ENCODE measurements at places on chromosomes 2 and 18.

DNA sequence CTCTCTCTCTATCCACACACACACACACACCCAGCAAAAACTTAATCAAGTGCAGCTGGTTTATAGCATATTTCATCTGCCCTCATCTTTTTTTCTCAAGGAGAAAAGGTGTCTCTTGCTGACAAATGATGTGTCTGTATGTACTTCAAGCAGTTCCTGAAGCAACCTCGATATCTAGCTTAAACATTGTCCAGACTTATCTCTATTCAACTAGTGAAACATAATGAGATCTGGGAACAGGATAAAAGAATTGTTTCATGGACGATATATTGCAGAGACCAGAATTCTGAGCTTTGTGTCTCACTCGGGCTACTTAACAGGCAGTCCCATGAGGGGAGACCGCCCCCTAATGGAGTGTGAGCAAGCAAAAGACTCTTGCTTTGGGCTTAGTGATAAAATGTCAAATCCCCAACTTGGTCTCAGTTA is 929.2 kb upstream of the SOX11 start:
- no peak for DNase-seq

GRCh38 chr18:44156126-44156525 is 524.6 kb upstream of the SETBP1 start:
- no peak for DNase-seq

DNA sequence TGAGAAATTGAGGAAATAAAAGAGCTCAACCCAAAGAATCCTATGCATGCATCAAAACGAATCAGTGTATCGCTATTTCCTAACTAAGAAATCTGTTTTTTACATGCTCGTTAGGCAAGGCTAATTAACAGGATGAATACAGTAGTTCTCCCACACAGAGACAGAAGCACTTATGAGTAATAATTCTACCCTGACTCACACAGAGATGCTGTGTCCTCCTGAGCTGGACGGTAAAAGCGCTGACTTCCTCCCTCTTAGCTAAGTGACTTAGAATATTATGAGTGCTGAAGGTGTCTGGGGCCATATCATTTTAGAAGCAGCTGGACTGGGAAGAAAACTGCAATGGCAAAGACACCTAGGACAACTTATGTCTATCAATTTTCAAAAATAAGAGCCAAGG is 18.5 kb downstream of the PLEKHM3 start:
- no peak for DNase-seq

DNA sequence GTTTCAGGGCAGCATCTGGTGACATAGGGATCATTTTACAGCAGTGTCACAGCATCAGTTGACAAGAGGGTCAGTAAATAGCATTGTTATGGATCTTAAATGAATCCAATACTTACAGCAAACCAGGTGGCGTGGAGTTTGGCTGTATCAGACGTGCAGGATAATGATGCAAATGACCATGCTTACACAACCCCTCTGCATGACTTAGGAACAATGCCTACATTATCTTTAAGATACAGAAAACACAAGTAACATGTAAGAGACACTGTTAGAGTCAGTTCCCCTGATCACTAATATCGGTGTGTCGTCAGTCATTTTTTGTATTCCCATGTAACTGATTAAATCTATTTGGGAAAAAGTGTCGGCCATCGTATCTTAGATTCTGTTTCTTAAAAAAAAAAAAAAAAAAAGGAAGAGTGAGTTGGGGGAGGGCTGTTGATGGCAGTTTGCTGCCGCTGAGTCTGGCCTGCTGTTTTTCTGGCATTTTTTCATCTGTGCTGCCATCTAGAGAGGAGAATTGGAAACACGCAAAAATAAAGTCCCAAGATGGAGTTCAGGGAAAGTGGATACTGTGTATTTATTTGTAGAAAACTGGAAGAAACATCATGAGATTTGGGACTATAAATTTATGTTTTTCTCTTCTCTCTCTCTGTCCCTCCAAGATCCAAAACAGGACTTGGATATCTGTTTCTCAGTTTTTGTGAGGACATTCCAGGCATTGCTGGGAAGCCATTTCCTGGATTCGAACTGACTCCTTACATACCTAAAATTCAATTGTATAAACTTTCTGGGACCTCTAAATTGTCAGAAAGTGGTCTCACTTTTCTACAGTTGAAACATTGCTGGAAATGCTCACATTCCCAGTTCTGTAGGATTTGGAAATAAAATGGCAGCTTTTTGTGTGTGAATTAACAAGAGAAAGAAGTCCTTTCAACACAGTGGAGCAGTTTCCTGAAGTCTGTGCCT is 60.3 kb upstream of the AGPS start:
- DNase-seq: no peak

DNA sequence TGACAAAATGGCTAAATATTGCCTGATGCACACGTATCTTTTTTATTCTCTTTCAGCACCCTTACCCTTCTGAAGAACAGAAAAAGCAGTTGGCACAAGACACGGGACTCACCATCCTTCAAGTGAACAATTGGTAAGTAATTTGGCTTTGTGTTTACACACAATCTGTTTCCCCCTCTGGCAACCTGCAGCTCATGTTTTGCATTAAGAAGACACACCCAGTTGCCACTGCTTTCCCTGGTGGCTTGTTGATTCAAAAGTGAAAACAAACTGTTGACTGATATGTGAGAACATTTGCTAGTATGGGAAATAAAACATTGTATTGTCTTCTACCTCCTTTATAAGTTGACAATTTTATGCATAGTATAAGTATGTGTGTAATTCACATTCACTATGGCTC is 113.0 kb downstream of the MEIS1 start:
- no peak for DNase-seq

- no peak for DNase-seq
Measured at GRCh38 chr18:61471541-61471940, 138.3 kb downstream of the CDH20 start.

- DNase-seq: no peak
Measured at GRCh38 chr2:39989888-39990287, 210.8 kb upstream of the THUMPD2 start.

DNA sequence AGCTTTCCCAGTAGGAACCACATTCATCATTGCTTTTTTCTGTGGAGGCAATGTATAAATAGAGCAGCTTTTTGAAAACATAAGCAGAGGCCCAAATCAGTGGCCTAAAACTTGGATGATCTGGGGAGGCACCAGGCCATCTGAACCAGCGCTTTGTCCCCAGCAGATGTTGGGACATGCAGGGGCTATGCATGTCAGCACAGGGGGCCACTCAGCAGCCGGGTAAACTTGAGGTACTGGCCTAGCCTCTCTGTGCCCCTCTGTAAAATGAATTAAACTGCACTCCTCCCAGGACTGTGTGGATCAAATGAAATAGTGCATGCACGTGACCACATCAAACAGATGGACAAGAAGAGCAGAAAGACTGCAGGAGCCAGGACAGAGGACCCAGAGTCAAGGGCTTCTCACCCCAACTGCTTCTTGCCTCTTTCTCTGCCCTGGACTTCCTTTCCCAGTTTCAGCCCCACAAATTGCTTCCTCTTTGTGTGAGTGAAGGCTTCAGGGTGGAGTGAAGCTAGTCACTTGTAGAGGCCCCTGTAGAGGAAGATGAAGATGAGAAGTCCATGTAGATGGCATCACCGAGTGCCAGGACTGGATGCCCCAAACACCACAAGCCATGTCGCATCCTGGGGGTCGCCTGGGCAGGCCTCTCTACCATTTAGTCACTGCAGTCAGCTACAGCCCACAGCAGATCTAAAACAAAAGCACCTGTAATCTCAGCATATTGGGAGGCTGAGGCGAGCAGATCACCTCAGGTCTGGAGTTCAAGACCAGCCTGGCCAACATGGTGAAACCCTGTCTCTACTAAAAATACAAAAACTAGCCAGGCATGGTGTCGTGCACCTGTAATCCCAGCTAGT is 53.2 kb downstream of the IMPA2 start:
- DNase-seq: no peak

DNA sequence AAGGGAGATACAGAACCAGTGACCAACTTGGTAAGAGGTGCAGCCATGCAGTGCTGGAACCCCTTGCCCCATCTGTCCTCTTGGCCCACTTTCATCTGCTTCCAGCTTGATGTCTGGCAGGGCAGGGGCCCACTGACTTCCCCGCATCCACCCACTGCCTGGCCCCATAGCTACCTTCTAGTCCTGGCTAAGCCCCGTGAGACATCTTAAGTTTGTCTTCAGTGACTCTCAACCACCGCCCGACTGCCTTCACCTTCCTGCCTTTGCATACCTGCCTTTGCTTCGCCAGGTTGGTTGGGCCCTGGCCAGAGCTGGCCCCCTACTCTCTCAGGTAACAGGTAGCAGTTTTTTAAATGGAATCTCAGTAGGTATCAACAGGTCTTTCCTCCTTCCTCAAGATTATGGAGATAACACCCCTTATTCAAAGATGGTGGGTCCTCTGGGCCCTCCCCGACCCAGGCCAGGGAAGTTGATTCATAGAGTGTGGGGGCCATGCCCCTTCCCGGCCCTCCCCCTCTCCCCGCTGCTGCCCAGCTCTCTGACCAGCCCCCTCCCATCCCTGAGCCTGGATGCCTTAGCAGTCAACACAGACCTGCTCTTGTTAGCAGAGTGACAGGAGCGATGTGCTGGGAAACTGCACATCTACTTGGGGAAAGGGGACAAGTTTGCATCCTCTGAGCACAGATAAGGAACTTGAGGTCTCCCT is 2.8 kb downstream of the ARID5A start:
- DNase-seq: no peak

DNA sequence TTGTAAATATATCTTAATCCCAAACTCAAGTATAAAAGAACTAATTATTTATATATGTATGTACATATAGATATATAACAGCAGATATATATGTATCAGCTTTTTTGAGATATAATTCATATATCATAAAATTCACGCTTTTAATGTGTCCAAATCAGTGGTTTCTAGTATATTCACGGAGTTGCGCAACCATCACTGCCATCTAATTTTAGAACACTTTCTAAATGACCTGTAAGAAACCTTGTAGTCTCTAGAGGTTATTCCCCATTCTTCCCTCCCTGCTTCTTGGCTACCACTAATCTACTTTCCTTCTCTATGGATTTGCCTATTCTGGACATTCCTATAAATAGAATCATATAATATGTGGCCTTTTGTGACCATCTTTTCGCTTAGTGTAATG is 163.5 kb upstream of the TCF4 start:
- no peak for DNase-seq

DNA sequence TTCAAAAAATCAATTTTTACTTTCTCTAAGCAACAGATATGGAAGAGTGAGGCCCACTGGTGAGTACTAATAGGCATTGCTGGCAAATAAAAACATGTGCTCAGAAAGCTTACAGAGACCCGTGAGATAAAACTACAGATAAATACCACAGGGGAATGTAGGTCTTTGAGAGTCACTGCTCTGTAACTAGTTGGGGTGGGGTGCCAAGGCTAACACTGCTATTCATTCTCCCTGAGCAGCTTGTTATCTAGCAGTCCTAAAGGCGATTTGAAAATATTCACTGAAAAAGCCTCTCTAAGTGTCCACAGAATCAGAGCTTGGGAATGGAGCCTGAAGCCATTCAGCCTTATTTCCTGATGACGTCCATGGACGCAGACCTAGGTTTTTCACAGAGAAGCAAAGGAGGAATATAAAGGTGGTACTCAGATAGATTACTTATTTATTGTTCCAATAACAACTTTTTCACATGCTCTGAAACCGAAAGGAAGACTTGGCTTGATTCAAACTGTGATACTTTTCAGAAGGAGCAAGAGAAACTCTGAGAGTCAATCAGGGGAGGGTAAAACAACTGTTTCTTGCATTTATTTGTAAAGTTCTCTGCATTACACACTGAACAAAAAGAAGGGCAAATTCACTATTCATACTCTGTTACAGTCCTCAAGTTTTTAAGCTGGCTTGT is 188.4 kb downstream of the PPP1R1C start:
- DNase-seq: no peak

DNA sequence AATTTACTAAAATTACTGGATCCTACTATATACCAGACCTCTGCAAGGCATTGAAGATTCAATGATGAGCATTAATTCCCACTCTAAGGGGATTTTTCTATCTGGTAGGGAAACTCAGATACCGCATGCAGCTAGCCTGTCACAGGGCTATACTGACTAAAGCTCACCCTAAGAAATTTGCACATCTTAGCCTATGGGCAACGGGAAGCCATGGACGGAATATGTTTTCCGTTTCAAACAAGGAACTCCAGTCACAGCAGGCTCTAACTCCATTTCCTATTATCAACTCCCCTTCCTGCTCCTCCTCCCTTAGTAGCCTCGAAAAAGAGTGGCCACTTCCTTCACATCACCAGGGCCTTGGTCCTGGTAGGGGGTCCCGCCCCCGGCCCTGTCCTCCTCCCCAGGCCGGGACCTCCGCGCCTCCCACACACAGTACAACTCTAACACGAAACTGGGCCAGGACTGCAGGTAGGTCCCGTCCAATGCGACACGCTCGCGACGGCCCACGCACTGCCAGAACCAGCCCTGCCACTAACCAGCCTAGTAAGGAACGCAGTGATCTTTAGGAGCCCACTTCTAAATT is 659 bp upstream of the COX5B start:
- DNase-seq: no peak

- no peak for DNase-seq
Measured at GRCh38 chr2:37232131-37232933, 874 bp downstream of the NDUFAF7 start.

DNA sequence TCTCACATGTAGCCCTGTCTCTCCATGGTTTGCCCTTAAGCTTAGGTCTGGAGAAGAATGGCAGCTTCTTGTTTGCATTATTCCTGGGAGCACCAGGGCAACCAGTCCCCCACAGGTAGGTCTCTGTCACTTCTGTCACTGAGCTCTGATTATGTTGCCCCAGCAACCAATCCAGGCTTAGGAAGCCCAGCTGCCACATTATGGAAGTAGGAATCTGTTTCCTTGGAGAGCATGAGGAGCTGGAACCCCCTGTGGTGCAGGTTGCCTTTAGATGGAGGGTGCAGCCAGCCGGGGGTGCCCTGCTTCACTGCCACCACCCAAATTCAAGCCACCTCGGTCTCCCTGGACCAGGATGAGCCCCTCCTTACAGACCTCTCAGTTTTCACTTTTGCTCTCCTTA is 4.8 kb downstream of the RESP18 start:
- DNase-seq: no peak

DNA sequence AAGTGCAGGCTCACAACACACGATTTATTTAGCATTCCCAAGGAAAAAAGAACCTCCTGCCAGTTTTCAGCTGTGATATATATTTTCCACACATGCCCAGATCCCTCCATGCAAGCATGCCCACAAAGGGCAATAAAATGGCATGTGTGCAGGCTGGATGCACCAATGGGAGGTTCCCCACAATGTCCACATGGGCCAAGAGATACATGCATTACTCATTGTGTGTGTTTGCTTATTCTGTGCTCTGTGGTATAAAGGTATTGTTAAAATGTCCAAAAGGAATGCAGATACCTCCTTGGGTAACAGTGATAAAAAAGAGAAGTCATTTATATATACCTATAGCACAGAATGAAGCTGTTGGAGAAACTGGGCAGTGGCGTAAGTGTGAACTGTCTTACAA is 207.4 kb downstream of the FHOD3 start:
- DNase-seq: no peak

- DNase-seq: no peak
Measured at GRCh38 chr2:114170070-114170469, 272.4 kb upstream of the DPP10 start.

GRCh38 chr2:10820978-10821695 is 8.6 kb upstream of the PDIA6 start:
- DNase-seq: no peak

GRCh38 chr2:44642123-44642857 is 280.5 kb downstream of the CAMKMT start:
- no peak for DNase-seq

All from AG04449 (cell line).